ENCODE measurements at places on chromosomes 7 and 10.

DNA sequence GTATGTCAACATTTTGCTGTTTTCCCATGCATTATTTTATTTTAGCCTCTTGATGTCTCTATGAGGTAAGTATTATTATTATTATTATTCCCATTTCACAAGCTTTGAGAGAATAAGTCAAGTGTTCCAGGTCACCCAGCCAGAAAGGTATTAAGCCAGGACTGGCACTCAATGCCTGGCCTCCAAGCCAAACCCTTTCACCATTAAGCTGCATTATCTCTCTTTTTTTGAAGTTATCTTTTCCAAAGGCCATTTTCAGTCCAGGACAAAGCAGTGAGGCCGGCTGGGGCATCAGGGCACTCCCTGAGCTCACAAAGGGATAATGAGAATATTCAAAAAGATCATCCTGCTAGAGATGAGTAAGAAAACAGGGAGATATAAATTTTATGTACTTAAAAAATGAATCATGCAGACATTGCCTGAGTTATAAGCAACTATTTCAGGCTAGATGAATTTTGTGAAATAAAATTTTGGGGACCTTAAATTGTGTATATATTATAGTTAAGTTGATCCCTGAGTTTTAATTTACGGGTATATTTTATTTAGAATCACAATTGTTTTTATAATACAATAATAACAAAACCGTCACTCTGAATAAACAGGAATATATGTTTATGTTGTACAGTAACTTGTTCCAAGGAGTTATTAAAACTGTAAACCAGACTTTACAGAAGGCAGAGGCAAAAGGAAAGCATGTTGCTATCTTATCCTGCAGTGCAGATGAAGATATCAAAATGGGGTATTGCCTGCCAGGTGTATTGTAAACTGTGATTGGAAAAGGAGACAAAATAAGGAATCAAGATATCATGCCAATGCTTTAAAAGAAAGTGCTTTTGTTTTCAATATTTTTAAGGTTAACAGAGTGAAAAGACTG is 51.3 kb upstream of the CAV2 start:
- DNase-seq: no peak

DNA sequence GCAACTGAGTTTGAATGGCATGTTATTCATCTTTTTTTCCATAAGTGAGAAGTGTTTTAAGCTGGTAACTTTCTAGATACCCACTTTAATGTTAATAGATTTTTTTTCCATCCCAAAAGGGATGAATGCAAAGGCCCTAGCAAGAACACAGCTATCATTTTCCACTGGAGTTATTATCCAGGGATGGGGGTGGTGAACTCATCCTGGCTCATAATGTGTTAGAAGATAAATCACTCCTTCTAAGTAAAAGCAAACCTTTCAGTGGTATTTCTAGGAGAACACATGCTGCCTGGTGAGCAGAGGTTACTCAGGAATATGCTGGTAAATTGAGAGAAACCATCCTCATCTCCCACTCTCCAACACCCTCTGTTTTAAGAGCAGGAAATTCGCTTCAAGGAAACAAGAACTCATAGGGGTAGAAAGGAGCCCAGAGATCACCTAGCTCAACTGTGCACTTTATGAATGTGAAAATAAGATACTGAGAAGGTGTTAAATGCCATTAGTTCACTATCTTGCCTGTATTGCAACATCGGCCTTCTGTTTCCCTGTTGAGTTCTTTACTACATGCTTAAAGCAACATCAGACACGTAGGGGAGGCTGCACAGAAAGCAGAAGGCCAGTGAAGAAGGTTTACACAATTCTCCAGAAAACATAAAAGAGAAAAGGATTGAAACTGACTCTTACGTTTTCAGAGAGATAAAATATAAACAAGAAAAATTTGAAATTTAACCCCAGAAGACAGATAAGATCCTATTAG is 264.0 kb upstream of the PRKCQ start:
- DNase-seq: no peak

- DNase-seq: no peak
These were observed 10.2 kb downstream of the PYROXD2 start for GRCh38 chr10:98404571-98405359.

DNA sequence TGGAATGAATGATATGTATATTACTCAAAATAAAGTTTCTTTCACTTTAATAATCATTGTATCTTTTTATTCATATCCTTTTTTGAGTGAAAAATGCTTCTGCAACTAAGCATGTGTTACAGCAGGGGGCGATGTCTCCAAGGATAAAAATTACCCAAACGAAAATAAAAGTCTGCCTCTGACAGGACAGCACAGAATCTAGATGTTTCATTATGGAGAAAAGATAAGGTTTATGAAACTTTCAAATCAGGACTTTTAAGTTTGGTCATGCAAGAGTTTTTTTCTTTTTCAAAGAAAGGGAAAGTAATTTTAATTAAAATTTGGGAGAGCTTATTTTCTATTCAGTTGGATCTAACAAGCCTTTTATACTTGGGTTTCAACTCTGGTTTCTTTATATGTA is 48.4 kb downstream of the TES start:
- no peak for DNase-seq

GRCh38 chr10:102604439-102604841 is 39.8 kb upstream of the TRIM8 start:
- DNase-seq: no peak

- peak; percentile 29 for DNase-seq
These were observed 92.9 kb downstream of the AHR start for GRCh38 chr7:17391366-17391765.

DNA sequence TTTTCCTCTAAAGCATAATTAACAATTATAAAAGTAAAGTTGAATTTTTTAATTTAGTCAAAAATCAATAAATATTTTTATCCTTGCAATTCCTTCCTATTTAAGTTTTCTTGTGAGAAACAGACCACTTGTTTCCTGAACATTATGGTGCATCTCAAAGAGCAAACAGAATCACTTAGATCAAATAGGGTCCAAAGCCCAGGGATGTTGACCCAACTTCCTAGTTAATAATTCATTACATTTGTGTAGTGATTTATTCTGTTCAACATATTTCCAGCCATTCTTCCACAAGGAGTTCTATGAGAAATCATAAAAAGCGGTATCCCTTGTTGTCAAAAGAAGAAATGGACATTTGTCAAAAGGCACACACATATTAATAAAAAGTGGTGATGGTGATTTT is 315.6 kb downstream of the LRRTM3 start:
- DNase-seq: no peak

DNA sequence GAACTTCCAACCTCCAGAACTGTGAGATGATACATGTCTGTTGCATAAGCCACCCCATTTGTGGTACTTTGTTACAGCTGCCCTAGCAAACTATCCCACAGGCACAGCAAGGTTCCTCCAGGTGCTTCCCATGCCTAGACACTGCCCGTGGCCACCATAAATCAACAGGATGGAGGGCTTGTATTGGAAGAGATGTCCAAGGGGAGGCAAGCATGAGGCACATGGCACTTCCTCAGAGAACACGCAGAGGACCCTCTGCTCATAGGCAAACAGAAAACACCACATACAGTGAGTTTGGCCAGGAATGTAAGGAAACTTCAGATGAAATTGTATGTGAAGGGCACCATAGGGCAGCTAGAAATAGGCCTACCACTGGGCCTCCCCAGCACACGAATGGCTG is 291.1 kb downstream of the GRID1 start:
- DNase-seq: no peak

GRCh38 chr7:81053623-81054022 is 134.8 kb upstream of the SEMA3C start:
- DNase-seq: no peak

DNA sequence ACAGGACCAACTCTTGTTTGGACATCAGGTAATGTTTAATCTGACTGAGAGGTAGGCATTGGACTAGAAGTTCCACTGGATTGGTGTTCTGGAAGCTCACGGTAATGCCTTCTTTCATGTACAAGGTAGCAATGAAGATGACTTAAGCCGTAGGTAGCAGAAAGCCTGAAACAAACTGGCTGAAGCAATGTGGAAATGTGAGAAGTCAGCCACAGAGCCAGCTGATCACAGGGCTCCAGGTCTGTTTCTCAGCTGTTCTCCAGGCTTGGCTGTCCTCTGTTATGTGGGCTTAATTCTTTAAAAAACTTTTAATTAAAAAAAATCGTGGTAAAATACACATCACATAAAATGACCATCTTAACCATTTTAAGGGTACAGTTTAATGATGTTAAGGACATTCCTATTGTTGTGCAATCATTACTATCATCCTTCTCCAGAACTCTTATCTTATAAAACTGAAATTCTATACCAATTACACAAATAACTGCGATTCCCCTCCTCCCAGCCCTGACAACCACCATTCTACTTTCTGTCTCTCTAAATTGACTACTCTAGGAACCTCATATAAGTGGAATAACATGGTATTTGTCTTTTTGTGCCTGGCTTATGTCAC is 101.4 kb upstream of the ZNF32 start:
- DNase-seq: no peak

- DNase-seq: no peak
These were observed 22.2 kb upstream of the PODXL start for GRCh38 chr7:131578602-131579001.

DNA sequence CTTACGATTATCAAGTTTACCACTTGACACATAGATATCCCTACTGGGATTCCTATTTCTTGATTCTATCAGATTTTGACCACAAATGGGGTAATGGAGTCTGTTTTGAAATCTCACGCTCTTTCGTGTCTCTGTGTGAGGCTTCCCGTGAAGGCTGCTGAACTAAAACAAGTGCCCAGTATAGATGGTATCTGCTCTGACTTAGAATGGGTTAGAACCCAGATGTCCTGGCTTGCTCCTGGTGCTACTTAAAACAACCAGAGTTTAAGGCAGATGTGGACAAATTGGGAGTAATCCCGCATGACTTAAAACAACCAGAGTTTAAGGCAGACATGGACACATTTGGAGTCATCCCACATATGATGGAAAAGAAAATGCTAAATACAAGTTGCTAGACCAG is 85.9 kb downstream of the FAM204A start:
- DNase-seq: no peak

DNA sequence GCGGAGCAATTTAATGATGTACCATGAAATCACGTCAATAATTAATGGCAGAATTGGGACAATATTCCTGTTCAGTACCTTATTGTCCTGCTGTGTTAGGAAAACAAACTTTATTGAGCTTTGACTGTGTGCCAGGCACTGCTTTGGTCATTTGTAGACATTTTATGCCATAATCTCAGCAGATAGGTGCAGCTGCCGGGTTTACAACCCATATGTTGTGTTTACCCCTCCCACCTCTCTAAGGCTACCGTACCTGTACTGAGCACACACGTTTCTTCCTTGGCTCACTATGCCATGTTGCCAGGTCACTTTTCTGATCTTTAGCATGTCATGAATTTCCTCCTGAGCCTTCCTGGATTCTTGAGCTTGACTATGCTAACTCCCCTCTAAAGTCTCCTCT is 422.2 kb downstream of the PHTF2 start:
- DNase-seq: no peak

GRCh38 chr7:77313085-77313484 is 103.1 kb downstream of the GSAP start:
- DNase-seq: no peak

GRCh38 chr10:43392748-43393147 is 16.2 kb downstream of the HNRNPF start:
- no peak for DNase-seq

- no peak for DNase-seq
These were observed 167.6 kb upstream of the TMEM72 start for GRCh38 chr10:44743535-44743934.

GRCh38 chr7:18679261-18679660 is 183.7 kb downstream of the HDAC9 start:
- DNase-seq: no peak

DNA sequence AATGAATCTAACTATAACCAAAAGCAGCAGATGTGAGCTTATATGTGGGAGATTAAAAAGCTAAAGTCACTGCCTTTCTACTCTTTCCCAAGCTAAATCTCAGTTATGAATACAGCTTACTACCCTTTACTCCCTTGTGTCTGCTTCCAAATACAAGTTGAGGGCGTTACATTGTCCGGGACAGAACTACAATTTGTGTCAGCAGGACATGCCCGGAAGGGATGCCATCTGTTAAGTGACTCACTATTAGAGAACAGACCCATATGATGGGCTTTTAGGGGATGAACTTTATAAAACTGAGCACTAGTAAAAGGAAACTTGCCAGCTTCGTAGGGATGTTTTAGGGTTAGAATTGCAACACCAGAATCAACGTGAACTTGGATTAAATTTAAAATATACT is 299.7 kb upstream of the CSTF2T start:
- peak; percentile 21 for DNase-seq

GRCh38 chr7:115971506-115971905 is 59.1 kb downstream of the TFEC start:
- DNase-seq: no peak

Measured in NCI-H524 (cell line).